Stimulated activated CD4-positive, alpha-beta T cell treated with anti-CD3 and anti-CD28 coated beads, Interleukin-1b, Interleukin-23, amount 100 ng/mL, for 1 hour (primary cell): ENCODE measurements at places on chromosomes 2 and 18.

DNA sequence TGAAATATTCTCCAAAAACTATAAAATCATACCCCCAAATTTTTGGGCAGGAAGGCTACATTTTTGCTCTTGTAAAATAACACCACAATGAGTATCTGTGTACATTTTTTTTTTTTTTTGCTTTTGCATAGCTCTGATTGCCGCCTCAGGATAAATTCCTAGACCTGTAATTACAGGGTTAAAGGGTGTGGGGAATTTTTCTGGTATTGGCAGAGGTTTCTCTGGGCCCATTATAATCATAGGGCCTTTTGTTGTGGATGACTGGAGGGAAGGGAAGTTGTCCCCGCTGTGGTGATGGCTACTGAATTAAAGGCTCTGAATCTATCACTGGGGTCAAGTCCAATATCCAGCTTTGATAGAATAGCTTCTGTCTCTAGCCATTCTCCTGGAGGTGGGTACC lies 26.6 kb downstream of the CCDC195 start:
- no peak for DNase-seq

DNA sequence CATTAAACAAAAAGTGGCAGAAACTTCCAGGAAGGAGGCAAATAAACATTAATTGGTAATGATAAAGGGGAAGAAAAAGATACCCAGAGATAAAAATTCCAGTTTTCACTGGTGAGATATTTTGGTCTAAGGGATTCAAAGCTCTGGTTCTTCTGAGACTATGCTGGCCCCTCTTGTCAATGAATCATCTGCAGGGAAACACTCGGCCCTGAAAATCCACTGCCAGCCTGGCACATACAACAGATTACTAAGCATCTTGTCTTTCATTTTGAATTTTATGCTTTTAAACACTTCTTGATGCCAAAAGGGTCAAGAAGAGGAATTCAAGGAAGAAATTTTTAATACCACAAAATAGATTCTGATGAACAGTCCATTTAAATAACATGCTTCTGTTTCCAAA lies 1603.8 kb upstream of the ZEB2 start:
- no peak for DNase-seq

DNA sequence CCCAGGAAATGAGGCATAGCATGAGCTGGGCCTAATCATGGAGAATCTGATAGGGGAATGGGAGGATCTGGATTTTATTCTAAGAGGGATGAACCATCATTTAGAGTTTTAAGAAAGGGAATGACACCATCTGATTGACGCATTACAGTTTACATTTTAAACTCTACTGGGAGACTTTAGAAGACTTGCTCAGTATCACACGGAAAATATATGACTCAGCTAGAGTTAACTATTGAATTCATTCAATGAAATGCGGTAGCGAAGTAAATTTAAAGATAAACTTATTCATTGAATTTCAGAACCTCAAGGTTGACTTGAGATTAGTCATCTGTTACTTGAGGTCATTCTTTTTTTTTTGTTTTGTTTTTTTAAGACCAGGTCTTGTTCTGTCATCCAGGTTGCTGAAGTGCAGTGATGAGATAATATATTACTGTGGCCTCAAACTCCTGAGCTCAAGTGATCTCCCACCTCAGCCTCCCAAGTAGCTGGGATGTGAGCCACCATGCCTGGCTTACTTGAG lies 25.0 kb downstream of the MC4R start:
- DNase-seq: no peak

DNA sequence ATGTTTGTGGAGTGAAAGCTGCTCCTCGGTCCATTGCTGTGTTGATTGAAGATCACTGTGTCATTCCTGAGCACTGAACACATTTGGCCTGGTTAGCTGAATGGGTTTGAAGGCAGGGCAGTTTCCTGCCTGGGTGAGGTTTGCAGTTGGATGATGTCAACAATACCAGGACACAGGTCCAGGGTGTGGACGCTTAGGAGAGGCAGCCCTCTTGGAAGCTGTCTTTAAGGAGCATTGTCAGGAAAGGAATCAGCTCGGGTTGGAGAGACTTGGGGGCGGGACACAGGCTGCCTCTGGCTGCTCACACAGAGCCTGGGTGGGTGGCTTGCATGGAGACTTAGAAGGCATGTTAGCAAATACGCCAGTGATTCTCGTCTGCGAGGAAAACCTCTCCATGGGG lies 237.7 kb downstream of the SEPTIN10 start:
- no peak for DNase-seq

DNA sequence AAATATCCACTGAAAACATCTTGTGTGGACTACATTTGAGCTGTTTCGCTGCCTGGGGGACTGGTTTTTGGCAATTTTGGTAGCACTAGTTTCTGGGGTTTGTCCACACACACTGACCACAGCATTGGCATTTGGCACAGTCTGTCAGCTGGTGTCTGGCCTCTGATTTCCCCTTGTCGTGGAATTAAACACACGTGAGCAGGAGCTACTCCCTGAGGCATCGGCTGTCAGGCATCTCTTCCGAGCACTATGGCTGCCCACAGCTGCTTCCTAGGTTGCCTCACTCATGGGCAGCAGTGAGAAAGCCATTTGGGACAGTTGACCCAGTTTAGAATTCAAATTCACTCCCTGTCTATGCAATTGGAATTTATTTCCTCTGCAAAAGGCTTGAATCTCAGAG lies 46.8 kb upstream of the FZD5 start:
- DNase-seq: no peak

- DNase-seq: no peak
These were observed 364.6 kb downstream of the OSR1 start for GRCh38 chr2:18993756-18994338.

- DNase-seq: no peak
These were observed 3.3 kb downstream of the BAZ2B start for GRCh38 chr2:159613091-159613490.

- no peak for DNase-seq
These were observed 40.2 kb downstream of the LPIN1 start for GRCh38 chr2:11786592-11786991.

DNA sequence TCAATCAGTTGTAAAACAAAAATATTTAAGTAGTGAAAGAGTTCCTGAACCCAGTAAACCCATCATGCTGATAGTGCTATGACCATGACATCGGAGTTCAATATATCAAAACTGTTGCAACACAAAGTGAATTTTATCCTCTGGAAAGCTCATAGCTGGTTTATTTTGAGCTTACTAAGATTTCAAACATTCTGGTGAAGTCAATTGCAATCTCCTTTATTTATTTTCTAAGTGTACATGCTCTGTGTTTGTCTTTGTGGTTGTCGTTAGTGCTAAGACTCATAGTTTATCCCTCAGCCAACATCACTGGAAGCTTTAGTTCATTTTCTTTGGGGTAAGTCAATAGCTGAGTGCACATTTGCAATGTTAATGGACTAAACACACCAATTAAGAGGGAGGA lies 91.9 kb downstream of the QPCT start:
- no peak for DNase-seq

- DNase-seq: no peak
These were observed 470.8 kb downstream of the KCNJ3 start for GRCh38 chr2:155169317-155169716.

DNA sequence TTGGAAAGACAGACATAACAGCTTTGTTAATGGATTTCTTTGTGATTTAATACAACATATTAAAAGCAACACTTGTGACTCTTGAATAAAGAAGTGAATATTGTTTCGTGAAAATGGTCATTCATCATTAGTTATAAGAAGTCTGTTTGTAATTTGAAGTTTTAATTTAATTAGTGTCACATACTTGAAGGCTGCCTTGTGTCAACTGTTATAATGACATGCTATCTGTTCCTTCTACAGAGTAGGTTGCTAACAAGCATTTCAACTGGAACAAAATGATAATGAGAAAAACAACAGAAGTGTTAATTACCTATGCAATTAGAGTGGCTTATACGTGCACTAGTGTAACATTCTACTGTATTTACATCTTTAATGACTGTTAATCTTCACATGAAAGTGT lies 624.7 kb downstream of the LRP1B start:
- no peak for DNase-seq

GRCh38 chr18:27695052-27695451 lies 481.9 kb downstream of the CDH2 start:
- no peak for DNase-seq

DNA sequence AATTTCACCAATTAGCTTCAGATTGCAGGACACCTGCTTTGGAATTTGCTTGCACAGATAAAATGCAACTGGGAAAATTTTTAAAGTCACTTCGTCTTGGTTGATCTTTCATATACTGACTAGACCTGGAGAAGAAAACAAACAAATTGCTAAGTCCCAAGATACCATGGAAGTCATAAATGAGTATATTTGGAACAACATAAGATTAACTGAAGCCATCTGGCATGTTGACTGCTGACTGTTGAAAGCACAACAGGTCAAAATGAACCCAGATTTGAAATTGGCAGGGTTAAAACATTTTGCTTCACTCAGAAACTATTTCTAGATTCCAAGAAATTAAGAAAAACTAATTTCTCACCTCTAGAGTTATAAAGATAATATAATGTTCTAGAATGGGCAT lies 470.7 kb downstream of the LPIN1 start:
- DNase-seq: no peak

- no peak for DNase-seq
These were observed 126.1 kb downstream of the OLA1 start for GRCh38 chr2:174122185-174122584.

DNA sequence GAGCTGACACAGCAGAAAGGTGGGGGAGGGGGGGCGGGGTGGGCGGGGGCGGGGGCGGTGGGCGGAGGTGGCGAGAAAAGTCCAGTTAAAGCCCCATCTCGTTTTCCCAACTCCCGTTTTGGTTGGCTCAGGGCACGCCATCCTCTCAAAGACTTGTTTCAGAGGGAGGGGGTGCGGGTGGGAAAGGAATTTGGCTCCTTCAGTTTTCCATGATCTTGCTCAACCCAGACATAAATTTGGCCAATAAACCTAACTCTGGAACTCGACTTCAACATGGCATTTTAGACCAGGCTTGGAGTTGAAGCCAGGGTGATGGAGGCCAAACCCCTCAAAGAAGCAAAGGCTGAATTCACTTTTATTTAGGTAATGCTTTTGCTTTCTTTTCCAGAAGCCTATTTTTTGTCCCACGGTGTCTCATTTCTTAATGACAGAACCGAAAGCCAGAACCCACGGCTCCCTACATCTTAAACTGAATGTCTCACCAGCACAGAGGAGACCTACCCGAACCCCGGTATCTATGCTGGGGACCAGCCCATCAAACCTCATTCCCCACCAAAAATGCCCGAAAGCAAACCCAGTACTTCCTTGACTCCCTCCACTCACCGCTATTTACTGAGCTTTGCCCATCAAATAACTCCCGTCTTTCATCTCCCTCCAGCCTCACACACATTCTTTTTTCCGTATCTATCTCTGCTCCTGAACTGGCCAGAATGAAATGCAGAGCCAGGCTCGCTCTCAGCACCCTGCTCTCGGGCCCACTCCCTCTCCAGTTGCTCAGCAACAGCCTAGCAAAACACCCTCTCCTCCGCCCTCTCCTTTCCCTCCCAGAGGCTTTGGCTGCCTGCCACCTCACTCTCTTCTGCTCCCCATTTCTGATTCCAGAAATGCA lies 4.3 kb downstream of the IGFBP5 start:
- DNase-seq: no peak

DNA sequence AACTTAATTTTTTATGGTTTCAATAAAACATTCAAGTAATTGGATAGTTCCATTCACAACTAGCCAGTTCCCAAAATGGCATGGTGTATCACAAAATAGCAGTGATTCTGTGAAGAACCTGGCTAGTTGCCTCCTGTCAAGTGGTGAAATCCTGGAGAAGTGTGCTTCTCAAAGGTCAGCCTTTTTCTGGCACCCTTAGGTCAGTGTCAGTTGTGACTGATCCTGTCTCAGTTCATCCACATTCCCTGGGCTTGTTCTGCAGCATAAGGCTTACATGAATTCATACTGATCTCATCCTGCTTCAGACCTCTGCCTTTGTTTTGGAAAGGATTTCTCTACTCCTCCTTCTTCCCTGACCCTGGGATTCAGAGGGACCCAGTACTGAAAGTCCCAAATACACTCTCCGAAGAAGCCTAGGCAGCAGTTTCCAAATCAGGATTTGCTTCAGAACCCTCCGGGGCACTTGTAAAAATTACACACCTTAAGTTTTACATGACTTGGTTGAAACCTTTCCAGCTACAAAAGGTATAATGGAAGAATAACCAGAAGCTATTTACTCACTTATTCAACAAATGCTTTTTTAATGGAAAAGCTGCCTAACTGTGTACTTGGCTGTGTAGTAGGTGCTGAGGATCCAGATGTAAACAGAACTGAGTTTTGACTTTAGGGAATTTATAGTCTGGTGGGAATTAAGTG lies 11.0 kb downstream of the MAP3K20 start:
- DNase-seq: no peak

DNA sequence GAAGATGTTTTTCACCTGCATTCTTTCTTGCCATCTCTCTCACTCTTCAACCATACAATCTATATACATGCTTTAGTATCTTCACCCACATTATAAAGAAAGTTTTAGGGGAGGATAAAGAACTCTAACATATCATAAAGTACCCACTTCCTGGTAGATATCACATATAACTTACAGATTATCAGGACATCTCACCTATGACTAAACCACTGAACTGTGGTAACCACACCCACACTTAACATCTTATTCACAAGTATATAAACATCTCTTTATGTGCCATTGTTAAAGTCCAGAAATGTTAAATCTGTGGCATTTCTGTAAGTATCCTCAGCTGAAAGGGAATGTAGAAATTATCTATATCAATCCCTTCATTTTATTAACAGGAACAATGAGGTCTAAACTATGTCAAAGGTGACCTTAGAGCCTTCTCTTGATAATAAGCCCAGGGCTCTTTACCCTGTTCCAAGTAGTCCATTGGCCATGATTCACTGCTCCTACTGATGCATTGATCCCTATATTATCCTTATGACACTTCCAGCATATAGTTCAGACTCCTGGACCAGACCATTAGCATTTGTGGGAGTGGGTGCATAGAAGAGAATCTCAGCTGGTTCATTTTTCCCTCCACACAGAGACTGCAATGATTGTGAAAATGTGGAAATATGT lies 182.4 kb downstream of the SUCLG1 start:
- no peak for DNase-seq

DNA sequence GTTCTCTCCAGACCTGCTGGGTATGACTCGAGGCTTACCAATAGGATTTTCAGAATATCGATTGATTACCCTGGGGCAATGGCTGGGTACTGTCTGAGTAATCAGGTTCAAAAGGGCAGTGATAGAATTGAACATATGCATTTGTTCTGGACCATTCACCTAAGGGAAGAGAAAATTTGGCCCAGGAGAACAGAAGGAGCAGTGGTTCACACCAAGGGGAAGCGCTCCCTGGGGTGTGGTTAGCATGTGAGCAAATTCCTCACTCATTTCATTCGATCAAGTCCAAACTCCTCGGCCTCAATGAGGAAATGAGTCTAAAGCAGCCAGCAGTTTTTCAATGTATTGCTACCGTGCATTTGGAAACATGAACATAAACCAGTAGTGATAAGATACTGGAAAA lies 55.6 kb downstream of the CYP26B1 start:
- DNase-seq: no peak

GRCh38 chr18:57437402-57437765 lies 2.2 kb downstream of the ONECUT2 start:
- DNase-seq: no peak
